ENCODE measurements at places on chromosomes 1 and 21. TPM values are rescaled to one million over a fixed set of nuclear protein-coding genes. Genes with fewer than 3 reads are reported as not detected.

DNA sequence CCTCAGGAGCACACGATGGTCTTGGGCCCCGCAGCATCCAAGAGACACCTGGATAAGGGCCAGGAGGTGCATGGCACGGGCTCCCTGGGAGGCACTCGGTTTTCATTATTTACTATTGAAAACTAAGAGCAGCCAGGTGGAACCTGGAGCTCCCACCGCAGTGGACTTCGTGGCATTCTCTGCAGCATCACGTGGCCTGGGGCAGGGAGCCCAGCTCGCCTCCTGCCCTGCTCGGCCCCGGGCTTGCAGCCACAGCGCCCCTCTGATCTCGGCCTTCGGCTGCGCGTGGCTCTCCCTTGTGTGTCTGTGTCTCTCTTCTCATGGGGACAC is 121.6 kb downstream of the SIK1 start:
- no peak for DNase-seq

GRCh38 chr1:165439330-165439729 is 5.6 kb downstream of the RXRG start:
- peak; percentile 19 for DNase-seq

GRCh38 chr1:41622402-41622801 is 137.9 kb upstream of the EDN2 start:
- no peak for DNase-seq

DNA sequence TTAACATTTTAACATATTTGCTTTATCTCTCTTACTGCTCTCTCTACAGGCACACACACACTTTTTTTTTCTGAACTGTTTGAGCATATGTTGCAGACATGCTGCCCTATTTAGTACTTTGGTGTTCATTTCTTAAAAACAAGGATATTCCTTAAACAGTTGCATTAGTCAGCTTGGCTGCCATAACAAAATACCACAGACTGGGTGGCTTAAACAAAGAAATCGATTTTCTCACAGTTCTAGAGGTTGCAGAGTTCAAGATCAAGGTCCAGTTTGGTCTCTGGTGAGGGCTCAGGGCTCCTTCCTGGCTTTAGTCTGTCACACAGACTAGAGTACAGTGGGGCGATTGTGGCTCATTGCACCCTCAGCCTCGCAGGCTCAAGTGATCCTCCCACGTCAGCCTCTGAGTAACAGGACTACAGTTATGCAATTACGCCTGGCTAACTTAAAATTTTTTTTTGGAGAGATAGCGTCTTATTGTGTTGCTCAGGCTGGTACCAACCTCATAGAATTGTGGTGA is 46.7 kb downstream of the RPRD2 start:
- DNase-seq = no peak

Gene GTF2B
- 54.3 TPM for total RNA-seq

DNA sequence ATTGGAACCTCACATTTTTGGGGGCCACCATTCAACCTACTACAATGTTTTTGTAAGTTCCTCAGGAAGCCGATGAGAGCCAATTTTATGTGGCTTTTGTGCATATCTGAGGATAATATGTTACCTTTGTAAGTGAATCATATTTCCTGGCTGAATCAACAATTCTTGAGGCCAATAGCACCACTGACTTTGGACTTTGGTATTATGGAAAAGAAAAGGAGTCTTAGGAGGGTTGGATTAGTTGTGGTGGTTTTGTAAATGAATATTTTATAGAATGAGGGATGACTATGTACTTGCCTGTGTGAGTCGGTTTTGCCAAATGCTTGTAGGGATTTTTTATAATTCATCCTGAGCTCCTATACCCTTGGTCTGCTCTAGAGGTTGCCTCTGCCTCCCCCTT is 181.5 kb upstream of the HMGB4 start:
- DNase-seq = no peak

DNA sequence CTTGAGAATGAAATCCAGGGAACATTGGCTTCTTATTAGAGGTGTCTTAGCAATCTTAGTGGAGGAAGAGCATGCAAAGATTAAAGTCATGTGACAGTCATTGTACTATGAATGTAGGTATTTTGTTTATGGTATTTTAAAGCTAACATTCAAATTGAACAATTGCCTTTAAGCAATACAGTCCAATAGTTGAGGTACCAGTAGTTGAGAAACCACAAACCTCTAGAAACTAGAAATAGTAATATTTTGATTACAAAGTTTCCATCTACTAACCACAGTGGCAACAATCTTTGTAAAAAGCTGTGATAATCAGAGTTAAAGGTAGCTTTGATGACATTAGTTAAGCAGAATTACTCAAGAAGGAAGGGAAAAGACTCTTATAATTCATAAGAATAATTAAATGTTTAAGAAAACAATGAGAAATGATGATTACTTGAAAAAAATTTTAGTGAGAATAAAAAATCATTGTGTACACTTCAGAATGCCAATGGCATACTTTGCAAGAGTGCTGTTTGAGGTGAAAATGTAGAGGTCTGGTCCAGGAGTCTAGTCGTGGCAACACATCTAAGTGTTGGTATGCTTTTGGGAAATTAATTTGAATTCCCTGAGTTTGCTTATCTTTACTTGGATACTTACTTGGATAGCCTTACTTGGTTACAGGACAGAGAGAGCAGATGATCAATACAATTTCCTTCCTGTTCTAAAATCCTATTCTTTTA is 104.9 kb upstream of the PTGFR start:
- DNase-seq = no peak

Gene ZNF436
- 3.2 TPM for total RNA-seq

All from H7 (cell line).